ENCODE measurements at places on chromosomes 12 and 14.

- DNase-seq, result no peak
These were observed 246.4 kb upstream of the PWP1 start for GRCh38 chr12:107439026-107439738.

DNA sequence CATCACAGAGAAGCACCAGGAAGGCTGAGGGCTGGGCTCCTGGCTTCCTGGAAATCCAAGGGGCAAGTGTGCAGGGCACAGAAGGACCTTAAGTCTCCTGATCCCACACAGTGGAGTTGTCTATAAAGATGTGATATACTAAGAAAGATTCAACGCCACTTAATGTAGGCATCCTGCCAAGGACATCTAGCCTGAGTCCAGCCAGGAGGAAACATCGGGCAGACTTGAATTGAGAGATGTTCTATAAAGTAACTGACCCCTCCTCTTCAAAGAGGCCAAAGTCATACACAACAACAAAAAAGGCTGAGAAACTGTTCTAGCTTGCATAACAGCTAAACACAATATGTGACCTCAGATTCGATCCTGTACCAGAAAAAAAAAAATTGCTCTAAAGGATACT lies 299.5 kb upstream of the NOS1 start:
- DNase-seq, result no peak

GRCh38 chr12:101945369-101946232 lies 68.2 kb downstream of the DRAM1 start:
- no peak for DNase-seq

DNA sequence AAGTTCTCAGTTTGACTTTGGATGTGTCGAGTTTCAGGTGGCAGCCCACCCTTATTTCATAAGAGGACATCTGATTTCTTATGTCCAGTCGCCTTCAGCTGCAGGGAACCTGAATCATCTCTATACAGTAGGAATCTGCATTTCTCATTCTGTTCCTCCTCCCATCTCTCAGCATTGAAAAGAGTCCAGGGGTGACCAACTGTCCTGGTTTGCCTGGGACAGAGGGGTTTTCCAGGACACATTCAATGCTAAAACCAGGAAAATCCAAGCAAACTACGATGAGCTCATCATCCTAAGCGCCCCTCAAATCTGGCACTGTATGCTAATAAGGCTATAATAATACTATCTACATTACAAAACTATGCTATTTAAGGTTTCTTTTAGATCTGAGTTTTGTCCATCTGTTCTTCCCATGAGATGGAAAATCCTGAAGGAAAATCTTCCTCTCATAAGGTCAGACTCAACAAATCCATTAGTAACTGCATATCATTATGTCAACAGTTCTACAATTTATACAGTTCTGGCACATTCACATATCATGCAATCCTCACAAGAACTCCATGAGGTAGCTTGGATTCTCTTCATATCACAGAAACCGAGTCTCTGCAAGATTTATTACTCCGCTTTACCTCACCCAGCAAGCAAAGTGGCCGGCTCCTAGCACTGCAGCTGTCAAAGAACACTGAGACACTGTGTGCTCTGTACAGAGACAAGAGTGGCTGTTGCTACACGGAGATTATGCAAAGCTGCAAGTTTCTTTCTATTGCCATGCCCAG lies 15.6 kb upstream of the CALM1 start:
- DNase-seq, result no peak

GRCh38 chr12:16972923-16973770 lies 367.2 kb upstream of the LMO3 start:
- no peak for DNase-seq

GRCh38 chr14:99755629-99756603 lies 37.3 kb upstream of the EML1 start:
- no peak for DNase-seq

DNA sequence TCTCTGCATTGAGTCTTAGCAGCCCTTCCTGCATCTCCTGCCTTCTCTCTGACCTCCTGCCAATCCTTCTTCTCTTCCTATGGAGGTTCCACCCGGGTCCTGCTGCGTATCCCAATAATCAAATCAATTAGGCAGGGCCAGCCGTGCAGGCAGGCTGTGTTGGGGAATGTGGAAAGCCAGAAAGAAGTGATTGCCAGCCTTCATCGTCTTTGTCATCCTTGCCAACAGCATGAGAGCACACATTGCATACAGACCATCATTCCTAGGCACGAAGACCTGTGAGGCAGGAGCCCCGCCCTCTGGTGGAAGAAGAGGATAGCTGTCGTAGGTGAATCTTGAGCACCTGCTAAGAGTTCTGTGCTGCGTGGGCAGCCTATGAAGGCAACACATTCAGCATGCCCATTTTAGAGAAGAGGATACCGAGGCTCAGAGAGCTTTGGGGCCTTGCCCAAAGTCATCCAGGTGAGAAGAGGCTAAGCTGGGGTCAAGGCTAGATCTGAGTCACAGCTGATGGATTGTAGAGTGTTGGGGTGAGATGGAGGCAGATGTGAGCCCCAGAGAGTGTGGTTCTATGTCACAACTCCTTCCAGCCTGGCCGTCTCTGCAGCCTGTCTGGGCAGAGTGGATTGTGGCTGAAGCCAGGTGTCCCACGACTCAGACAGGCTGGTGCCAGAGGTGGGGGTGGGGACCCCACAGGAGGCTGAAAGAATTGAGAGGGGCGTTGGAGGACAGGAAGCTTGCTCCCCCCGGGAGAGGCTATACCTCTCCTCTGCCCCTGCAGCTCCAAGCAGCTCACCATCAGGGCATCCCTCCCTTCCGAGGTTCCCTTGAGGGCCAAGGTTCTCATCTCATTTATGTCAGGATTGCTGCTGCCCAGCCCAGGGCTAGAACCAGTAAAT lies 12.7 kb downstream of the C14orf132 start:
- no peak for DNase-seq
